ENCODE measurements at places on chromosomes 3 and 15.

DNA sequence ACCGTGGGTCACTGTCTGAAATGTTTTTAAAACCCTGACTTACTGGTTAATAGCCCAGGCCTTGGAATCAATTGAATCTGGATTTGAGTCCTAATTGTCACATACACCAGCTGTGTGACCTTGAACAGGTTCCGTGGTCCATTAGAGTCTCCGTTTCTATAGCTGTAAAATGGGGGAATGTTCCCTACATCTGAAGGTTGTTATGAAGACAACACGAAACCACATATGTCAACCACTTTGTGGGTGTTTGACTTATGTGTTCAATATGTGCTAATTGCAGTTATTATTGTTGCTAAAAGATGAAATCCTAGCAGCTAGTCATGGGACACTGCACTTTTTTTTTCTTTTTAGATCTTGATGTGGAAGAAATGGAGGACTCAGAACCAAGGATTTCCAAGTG lies 35.3 kb downstream of the ZBTB38 start:
- DNase-seq: no peak

DNA sequence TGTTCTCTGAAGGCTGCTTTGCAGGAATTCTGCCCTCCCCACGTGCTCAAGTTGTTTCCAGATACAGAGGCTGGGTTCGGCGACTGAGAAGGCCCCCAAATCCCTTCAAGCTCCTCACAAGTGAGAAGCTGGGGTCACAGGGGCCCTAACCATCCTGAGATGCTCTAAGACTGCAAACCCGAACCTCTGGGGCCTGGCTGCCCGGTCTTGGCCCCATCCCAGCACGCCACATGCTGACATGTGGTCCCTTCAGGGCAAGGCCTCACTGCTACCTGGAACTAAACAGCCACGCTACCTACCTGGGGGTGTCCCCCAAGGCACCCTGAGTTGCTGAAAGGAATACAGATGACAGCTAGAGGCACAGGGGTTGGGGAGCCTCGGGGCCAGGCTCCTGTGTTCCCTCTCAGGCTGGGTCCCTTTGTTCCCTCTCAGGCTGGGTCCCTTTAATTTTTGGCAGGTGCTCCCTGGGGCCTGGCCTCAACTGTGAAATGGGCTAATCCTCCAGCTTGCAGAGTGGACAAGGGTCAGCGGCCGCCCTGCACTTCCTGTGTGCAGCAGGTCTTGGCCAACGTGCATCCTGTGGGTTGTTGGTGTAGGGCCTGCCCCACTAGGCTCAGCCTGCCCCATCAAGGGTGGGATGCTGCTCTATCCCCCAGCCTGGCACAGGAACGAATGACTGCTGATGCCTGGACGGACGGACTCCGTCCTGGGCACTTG lies 32.5 kb downstream of the KLHL25 start:
- DNase-seq: no peak

GRCh38 chr15:68199340-68199739 lies 5.8 kb downstream of the CALML4 start:
- DNase-seq: no peak

GRCh38 chr3:14481018-14481645 lies 59.0 kb downstream of the GRIP2 start:
- no peak for DNase-seq

- DNase-seq: no peak
Observed at GRCh38 chr3:176692199-176692965, 504.9 kb downstream of the TBL1XR1 start.

- DNase-seq: no peak
Observed at GRCh38 chr15:80629355-80629754, 65.8 kb upstream of the ABHD17C start.

DNA sequence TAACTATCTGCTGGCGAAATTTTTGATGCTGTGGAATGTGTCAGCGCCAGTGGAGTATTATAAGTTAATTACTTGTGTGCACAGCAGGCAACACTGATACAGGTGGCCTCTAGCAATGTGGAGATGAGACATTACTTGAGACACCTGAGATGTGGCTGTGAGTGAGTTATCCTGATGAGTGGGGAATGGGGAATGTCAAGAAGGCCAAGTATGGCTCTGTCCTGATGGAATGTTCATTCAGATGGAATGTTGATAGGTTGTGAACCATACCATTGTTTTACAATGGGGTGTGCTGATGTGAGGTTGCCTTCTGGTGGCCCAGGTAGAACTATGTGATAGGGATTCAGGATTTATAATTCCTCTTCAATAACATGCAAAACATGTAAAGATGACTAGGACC lies 404.8 kb downstream of the PTPRG start:
- DNase-seq: no peak

DNA sequence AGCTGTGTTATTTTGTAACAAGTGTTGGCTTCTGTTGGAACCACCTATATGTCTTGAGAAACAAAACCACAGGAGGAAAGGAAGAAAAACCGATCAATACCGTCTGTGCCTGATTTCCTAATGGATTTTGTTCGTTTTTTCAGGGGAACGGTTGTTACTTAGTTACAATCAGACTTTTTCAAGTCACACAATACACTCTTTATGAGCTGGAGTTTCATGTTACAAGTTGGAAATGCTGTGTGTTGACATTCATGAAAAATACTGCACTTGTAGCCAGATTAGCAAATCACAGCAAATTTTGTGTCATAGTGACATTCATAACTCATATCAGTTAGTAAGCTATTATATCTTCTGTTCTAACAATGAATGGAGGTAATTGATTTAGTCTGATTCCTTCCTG lies 78.9 kb downstream of the SLTM start:
- DNase-seq: no peak

DNA sequence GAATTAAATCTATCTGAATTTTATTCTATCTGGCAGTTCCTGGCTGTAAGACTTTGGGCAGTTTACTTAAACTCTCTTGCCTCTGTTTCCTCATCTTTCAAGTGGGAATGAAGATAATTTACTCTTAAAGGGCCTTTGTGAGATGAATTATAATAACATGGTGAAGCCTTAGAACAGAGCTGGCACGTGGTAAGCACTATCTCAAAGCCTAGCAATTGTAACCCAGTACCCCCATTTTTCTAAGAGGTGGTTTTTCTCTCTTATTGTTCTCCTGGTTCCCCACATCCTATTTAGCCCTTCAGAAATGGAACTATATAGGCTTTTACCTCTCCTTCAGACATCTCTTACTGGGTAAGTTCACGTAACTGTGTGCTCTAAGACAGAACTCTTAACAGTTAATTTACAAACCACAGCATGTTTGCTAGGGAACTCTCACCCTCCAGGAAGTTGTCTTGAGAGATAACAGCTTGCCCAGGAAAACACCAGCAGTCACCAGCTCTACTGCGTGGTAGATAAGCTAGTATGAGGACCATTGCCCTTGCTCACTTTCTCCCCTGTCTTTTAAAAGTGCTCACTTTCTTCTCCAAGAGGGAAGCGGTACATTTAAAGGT lies 12.3 kb upstream of the CRBN start:
- no peak for DNase-seq

DNA sequence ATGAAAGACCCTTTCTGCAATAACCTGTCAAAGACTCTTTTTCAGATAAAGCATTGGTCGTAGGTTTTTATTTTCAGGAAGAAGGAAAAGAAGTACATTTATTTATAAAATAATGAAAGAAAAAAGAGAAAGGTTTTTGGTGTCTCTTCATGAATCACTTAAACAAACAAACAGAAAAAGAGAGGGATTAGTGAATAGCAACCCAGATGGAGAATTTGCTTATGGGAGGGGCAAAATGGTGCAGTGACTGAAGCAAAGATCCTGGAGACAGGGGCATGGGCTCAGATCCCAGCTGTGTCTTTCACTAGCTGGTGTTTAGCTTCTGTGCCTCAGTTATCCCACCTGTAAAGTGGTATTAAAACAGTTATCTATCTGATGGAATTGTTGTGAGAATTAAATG lies 78.6 kb upstream of the PFN2 start:
- no peak for DNase-seq

DNA sequence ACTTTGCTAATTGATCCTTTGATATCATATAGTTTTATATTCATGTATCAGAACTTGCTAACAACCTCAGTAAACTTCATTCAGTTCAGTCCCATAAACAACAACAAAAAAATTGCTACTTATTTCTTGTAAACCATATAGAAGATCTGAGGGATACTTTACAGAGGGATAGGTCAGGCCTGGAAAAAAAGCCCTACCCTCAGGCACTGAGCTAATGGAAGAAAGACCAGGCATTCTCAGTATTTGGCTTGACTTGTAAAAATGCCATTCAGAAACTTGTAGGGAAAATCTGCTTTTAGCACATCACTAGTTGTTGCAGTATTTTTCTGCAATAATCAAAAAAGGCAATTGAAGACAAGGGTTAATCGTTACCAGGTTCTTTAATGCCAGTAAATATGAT lies 33.1 kb downstream of the ARMC8 start:
- DNase-seq: no peak

GRCh38 chr3:125916376-125916978 lies 52.5 kb upstream of the ROPN1B start:
- peak; percentile 90 for DNase-seq

- DNase-seq: no peak
Observed at GRCh38 chr3:147509448-147509847, 100.3 kb downstream of the ZIC1 start.

DNA sequence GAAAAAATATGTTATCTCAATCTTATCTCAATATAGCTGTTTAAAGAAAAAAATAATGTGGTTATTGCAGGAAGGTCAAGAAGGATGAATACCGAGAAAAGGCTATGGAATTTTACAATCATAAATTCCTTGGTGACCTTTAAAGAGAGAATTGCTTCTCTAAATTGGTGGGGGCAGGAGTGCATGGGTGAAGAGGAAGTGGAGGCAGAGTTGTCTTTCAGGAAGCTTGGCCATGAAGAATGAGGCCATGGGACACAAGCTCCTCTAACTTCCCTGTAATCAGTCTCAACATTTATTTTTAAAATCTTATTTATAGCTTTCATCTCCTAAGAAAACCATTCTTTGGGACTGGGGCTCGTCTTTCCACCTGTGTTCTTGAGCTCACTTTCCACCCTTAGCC lies 22.4 kb upstream of the ALDH1A2 start:
- no peak for DNase-seq

- DNase-seq: no peak
Observed at GRCh38 chr15:72288796-72289596, 16.6 kb upstream of the PARP6 start.

DNA sequence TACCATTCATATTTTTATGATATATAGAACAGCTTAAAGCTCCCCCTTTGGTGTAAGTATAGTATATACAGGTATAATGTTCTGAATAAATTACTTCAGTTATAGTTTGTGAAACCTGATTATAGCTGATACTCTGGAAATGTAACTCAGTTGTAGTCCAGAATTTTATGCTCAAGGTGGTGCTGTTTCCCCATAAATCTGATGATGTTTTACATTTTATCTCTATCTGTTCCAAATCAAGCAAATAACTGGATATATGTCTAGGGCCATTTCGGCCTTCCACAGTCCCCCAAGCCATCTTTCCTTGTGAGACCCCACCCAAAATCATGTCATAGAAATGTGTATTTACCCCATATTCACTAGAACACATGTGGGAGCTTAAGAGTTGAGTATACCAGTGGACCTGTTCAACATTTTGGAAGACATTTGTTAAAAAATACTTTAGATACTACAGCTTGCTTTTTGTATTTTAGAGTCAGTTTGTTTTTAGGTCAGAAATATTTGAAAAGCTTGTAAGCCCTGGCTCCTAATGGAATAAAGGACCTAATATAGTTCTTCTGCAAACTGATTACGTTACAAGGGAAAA lies 107.1 kb downstream of the ATG7 start:
- DNase-seq: peak; percentile 46
